IMR-90 (cell line): ENCODE measurements at places on chromosomes 16 and 17.
A peak's percentile ranks its signal among the peaks of the same experiment; 100 is the strongest.

DNA sequence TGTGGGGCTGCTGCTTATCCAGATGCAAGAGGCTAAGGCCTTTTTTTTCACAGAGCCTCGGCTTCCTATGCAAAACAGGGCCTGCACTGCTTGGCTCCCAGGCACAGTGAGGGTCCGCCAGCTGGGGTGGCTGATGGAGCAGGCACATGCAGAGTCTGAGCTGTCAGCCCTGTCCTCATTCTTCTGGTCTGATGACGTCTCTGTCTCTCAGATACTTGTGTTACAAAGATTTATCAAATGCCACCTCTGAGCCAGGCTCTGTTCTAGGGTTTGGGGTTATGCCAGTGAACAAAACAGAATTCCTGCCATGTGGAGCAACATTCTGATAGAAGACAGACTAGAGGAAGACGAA is 4.8 kb downstream of the RNF40 start:
- DNase-seq = no peak

DNA sequence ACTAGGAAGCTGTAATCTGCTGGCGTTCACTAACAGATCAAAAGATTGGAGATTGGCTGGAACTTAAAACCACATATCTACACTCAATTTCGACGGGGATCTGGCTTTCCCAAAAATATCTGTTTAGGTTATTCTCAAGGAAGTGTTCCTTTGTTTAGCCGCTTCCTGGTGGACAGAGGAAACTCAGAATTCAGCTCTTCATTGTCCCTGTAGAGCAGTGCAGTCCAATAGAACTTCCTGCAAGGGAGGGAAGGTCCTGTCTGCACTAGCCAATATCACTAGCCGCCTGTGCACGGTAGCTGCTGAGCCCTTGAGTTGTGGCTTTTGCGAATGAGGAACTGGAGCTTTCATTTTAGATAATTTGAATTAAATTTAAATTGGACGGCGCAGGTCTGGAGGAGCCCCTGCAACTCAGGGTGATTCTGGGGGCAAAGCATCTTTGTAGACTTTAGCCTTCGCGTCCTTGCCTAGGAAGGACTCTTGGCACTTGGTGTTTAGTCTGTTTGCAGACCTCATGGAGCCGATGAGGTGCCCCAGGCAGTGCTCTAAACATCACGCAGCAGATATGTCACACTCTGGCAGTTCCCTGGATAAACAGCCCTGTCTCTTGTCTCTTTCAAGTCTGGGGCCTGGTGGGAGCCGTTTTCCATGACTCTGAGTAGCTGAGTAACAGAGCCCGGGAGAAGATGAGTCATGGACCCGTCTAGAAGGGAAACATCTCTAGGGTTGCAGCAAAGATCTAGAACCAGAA is 122.2 kb downstream of the CCDC182 start:
- DNase-seq = peak; percentile 85

DNA sequence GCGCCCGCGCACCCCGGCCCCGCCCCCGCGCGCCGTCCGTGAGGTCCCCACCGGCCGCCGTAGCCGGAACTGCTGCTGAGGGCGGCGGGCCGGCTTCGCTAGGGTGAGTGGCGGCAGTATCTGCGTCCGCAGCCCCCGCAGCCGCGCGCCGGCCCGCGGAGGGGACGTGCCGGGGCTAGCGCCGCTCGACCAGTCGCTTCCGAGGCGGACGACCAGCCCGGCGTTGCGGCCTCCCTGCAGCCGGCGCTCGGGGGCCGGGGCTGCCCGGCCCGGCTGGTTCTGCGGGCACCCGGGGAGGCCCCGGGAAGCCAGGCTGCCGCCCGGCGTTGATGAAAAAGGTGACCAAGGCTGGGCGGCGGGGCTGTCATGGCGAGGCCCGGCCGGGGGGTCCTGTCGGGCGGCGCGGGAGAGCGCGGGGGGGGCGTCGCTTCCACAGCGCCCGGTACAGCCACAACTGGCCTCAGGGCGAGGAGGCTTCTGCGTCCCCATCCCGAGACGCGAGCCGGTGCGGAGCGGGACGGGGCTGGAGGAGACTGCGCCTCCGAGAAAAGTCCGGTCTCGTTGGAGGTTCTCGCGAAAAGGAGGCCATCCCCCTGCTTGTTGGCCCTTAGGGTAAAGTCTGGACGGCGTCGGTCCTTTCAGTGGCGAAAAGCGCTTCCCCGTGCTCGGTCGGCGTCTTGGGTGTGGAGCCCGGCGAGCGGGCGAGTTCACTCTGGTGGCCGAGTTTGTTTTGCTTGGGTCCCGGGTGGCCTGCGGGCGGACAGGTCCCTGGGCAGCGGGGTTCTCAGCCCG is at the start of gene CRAMP1:
Gene CRAMP1 (plus strand): TSS at position 41 of the 792 bp plus-strand sequence. CDS start 2,280 bp downstream, outside the sequence.
- no peak for DNase-seq

GRCh38 chr17:65156185-65156834 is 19.1 kb downstream of the RGS9 start:
- no peak for DNase-seq

GRCh38 chr16:27568077-27568476 is 18.1 kb downstream of the KATNIP start:
- DNase-seq = no peak

DNA sequence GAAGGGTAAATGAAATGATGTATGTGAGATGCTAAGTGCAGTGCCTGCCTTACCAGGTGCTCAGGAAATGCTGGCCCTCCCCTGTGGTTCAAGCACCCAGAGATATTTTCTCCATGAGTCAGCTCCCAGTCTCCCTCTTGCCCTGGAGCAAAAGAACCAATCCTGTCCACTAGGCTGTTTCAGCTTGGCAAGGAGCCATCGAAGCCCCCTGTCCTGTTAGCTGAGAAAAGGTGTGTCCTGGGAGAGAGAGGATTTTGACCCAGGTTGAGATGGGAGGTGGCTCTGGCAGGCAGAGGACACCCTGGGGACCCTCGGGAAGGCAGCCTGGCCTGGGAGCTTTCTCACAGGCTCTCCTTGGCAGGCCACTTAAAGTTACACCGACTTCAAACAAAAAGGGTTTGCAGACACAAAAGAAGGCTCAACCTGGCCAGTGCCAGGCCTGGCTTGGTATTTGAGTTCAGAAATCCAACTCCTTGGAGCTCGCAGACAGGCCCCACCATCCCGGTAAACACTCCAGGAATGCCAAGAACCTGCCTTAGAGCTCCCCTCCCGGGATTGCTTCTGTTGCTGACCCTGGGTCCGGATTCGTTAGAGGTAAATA is 29.6 kb downstream of the NTN1 start:
- DNase-seq = no peak

- no peak for DNase-seq
Observed at GRCh38 chr17:62898239-62898864, 67.7 kb upstream of the TANC2 start.

DNA sequence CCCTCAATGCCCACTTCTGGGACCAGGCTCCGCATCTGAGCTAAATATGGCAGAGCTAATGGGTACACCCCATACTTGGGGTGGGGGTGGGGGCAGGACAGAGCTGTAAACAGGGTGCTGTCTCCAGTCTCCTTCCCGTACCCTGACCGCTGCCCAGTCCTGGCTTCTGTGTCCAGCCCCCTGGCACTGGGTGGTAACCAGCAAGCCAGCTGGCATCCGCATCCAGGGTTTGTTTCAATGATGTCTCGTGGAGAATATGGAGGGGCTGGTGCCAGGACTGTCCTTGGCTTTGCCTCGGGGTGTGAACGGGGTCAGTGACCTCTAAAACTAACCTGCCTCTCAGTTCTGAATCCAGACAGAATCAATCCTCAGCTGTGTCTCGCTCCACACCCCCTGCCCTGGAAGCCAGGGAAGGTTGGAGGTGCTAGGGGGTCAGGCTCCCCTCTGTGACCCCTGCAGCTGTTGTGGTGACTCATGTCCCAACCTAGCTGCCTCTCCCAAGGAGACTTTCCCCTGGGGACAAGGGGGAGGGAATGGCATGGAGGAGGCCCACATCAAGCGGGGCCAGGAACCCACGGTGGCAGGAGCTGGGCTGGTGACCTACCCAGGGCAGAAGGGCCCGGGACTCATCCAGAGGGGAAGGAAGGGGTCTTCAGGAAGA is 1.5 kb upstream of the PNMT start:
- no peak for DNase-seq

DNA sequence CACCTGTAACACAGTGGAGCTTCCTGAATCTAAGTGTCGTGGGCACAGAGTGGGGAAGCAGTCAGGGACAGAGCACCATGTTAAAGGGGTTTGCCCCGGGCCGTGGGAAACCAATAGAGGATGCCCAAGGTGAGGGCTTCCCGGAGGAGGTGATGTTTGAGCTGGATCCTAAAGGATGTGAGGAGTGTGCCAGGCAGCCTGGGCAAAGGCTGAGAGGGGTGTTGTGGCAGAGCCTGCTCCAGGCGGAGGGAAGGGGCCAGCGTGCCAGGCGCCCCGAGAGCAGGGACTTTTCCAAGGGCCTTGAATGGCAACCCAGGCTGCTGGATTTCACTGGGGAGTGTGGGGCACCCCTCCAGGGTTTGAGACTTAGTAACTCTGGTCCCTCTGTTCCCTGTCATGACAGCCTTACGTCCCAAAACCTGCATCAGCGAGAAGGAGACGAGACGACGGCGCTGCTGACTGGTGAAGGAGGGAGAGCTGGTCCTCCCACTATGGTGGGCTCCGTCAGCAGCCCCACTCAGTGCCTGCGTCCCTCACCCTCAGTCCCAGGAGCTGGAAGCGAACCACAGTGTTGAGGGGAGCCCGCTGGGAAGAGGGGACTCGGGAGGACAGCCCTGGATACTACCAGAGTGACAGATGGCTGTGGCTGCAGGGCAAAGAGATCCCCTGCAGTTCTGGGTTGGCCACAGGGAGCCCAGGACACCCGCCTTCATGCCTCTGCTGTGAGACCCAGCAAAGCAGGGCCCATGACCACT is 228.4 kb downstream of the KATNIP start:
- DNase-seq = no peak

- DNase-seq = peak; percentile 8
Observed at GRCh38 chr17:81285179-81285878, 9.8 kb downstream of the SLC38A10 start.

GRCh38 chr16:68644715-68645493 is at the start of gene CDH3:
Gene CDH3 (plus strand): TSS chr16:68645310. CDS start chr16:68645380, 70 bp downstream.
- DNase-seq = no peak

DNA sequence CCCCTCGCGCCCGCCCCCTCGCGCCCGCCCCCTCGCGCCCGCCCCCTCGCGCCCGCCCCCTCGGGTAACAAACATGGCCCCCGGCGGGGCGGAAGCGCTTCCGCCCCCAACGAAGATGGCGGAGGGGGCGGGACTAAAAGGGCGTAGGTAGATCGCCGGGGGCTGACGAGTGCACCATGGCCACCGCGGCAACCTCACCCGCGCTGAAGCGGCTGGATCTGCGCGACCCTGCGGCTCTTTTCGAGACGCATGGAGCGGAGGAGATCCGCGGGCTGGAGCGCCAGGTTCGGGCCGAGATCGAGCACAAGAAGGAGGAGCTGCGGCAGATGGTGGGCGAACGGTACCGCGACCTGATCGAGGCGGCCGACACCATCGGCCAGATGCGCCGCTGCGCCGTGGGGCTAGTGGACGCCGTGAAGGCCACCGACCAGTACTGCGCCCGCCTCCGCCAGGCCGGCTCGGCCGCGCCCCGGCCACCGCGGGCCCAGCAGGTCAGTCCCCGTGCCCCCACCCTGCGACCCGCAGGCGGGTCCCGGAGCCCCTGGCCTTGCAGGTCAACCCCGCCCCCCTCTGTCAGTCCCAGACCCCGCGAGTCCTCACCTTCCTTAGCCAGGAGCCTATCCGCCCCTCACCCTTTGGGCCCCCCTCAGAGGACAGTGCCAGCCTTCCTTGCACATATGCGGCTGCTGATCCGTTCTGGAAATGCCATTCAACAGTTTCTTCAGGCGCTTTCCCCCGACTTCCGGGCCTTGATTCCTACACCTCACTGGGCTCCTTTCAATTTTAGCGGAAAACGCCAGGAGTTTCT is at the start of gene COG1:
Gene COG1 (plus strand): TSS at position 162 of the 808 bp plus-strand sequence. CDS start 15 bp downstream, at position 177.
- DNase-seq = peak; percentile 84

DNA sequence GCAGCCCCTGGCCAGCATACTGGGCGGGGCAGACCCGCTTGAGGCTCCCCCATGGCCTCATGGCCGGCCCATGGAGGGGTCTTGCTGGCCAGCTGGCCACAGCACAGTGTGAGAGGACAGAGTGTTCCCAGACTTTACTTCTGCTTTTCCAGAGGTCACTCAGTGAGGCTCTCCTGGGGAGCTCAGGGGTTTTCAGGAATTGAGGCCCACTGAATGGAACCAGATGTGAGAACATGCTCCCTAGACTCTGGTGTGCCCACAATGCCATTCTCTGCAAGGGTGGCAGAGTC is 21.2 kb downstream of the ATP6V0D1 start:
- no peak for DNase-seq

- DNase-seq = no peak
Observed at GRCh38 chr17:21021208-21021803, 21.5 kb downstream of the USP22 start.

GRCh38 chr17:17666111-17666714 is 15.0 kb upstream of the RAI1 start:
- DNase-seq = peak; percentile 82
